AG10803 (cell line): ENCODE measurements at places on chromosomes 6 and 20.

GRCh38 chr20:57483287-57484050 is 41.5 kb downstream of the CTCFL start:
- no peak for DNase-seq

- peak; percentile 28 for DNase-seq
These were observed 18.0 kb upstream of the UBE2V1 start for GRCh38 chr20:50130995-50131394.

GRCh38 chr6:13432526-13433184 is 54.7 kb downstream of the GFOD1 start:
- DNase-seq, result peak; percentile 53

DNA sequence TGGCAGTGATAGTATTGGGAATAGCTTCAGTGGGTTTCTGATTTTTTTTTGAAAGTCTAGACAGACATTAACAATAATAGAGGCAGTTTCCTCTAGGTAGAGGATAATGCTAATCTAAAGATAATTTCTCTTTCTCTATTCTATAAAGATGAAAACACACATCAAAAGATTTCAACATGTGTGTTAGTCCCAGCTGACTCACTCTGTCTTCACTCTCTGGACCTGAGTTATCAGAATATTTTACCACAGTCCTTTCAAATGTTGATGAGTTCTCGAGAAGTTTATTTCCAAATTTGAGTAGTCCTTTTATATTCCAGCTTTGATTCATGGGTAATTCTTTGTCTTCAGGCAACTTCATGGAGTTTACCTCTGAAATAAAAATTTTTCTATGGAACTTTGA is 17.1 kb downstream of the RPRD1B start:
- DNase-seq, result no peak

DNA sequence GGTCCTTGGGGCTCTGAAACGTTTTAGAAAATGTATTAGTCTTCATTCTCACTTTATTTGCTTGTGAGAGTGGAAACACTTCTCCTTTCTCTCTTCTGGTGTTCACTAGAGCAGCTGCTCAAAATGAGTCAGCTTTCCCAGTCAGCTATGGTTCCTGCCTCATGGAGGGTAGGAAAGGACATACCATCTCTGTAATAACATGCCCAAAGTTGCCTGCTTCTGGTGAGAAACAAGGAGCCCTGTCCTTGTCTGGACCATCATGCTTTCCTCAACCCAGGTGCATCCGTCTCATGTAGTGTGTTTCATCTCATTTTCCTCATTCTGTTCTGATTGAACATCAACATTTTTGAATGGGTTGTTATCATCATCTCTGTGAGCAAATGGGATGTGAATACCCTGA is 17.1 kb upstream of the TINAG start:
- DNase-seq, result peak; percentile 61

DNA sequence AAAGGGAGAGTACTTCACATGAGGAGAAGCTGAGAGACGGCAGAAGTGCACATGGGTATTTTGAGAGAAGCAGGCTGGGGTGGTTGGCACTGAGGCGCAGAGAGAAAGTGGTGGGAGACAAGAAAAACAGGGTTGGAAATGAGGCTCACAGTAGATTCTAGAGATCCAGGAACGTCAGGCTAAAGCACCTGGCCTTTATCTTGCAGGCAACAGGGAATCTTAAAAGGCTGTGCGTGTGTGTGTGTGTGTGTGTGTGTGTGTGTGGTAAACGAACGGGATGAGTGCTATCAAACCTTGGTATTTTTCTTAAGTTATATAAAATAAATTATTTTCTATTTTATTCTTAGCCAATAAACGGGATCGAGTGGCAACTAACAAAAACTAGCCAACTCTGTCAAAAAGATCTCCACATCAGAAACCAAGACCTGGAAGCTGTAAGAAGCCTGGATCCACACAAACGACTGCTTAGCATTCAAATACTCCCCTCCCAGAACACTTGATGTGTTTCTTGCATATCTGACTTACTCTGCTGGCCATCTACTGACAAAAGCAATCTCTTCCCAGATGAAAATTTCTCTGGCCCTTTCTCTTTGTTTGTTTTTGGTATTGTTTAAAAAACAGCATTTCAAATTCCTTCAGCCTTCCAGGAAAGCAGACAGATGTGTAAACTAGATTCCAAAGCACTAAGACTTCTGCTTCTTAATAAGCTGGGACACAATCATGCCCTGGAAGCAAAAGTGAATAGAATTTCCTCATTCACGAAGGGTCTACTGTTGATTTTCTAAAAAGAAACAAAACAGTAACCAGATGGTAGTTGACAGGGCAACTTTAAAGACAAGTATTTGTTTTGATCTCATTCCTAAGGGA is 44.8 kb upstream of the FABP7 start:
- DNase-seq, result no peak

DNA sequence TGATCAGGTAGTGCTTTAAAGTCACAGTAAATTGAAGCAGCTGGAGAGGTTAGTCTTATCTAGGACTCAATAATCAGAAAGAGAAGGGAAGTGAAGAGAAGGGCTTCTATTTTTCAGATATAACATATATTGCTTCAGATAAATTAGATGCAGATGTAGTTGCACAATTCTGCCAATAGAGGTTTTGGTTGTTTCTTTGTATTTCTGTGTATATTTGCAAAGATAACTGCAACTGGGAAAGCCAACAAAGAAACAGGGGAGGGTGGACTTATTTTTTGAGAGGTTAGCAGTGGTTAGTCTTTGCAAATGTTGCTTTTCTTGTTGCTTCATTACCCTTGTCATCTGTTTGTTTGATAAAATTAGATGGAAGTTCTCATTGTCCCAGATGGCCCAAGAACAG is 106.6 kb downstream of the ADGRG6 start:
- DNase-seq, result peak; percentile 37

GRCh38 chr6:147677647-147678046 is 169.2 kb downstream of the SAMD5 start:
- DNase-seq, result no peak

GRCh38 chr6:7390226-7390878 is 744 bp downstream of the RIOK1 start:
- no peak for DNase-seq

- peak; percentile 49 for DNase-seq
These were observed 30.9 kb downstream of the ANGPT4 start for GRCh38 chr20:884983-885952.

- no peak for DNase-seq
These were observed 57.4 kb upstream of the MPC1 start for GRCh38 chr6:166440106-166440505.

DNA sequence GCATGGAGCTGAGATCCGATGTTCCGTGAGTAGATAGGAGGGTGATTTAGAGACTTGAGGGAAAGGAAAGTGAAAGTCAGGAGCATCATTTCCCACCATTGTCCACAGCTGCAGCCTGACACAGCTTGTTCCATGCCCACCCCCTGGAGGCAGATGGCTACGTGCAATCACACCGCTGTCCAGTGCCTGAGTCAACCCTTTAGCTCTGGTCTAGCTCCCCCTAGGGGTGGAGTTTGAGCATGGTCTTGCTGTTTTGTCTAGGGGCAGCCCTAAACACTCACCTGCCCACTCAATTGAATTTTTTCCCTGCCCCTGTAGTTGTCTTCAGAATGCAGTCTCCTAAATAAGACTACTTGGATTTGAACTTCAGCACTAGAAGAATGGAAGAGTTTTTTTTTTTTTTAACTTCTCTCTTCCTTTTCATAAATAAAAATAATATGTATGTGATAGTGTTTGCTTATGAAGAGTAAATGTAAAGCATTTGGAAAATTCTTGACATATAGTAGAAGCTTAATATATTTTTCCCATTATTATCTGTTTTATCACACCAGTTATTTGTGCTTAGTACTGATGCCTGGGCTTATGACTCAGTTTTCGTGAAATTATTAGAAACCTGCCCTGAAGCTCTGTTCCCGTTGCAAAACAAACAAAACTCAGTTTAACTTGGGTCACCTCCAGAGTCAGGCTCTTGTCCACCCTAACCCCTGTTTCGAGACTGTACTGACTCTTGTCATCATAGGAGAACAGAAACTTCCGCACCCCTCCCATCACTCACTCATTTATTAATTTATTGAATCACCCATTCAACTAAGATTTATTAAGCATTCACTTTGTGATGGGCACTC is 814.8 kb downstream of the MAFB start:
- peak; percentile 81 for DNase-seq

DNA sequence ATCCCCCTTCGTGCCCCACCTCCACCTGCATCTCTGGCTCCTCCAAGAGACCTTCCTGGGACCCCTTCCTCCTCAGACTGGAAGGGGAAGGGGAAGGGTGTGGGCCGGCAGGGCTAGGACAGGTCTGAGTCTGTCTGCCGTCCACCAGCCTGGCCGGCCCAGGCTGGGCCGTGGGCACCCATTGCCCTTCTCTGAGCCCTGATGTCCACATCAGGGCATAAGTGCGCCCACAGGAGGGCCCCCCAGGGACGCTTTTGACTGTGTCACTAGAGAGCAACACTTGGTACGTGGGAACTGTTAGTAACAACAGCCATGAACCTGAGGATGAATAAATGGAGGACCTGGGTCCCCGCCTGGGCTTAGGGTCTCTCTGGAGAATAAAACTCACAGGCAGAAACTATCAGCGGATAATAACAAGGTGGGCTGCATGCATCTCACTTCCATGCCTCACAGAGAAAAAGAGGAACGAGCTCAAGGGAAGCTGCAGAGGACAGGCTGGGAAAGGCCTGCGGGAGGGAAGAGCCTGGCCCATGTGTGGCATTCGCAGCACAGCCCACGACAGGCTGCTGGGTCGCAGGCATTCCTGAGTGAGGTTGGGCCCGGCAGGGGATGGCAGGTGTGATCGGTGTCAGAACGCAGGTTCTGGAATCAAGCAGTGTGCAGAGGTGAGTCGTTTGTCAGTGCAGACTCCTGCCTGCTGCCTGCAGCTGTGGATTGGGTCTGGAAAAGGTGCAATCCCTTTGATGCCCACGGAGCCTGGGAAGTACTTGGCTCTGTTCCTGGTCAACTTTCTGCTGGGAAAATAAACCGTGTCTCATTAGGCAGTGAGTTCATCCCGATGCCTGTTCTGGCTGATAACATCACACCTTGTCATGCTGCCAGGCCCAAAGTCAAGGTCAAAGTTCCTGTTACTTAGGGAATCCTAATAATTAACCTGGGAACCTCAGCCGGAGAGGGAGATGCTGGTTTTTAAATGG is 60.9 kb downstream of the BCAS4 start:
- no peak for DNase-seq

- DNase-seq, result no peak
These were observed 12.7 kb downstream of the STK35 start for GRCh38 chr20:2114127-2114959.

- DNase-seq, result peak; percentile 56
These were observed 6.0 kb downstream of the SLC22A23 start for GRCh38 chr6:3450888-3451287.

DNA sequence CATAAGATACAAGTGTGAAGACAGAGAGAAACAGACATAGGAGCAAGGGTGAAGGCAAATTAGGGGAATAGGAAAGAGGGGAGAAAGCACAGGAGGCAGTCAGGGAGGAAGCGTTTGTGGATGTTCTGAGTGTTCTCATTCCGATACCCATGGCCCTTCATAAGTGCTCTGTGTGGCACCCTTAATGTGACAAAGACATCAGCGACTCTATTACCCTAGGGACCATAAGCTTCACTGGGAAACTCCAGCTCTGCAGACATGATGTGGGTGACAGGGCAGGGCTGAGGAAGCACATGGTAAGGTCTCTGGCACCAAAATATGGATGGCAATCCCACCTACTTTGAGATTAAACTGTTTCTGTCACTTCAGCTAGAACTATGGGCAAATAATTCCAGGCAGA is 33.0 kb downstream of the F13A1 start:
- DNase-seq, result no peak

DNA sequence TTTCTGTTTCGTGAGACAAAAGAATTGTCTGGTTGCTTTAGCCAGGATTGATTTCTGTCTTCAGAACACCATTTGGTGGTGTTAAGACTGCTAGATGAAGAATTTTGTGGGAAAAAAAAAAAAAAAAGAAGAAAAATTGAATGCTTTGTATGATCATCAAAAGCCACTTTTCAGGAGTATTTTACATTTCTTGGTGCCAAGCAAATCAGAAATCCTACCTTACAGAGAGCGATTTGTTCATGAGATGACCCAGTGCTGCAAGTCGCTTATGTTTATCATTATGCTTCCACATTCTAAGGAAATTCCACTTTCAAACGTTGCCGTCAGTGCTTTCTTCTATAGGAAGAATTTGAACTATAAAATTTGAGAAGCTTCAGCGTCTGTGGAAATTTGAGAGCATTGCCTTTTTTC is 228.7 kb downstream of the BCKDHB start:
- no peak for DNase-seq

DNA sequence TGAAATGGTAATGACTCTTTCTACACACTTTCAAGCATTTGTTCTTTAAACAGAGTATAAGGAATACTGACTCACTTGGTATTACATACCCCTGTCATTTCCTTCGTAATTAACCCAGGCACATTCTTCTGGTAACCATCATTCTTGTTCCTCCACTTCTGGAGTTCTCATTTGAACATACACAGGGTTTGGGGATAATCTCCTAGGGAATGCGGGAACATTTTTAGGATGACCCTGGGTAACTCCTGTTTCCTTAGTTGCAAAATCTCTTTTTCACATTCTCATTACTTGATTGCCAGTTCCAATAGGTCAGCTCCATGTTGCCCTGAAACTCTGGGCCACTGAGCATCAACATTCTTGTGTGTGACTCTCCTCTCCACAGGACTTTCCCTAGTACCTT is 51.5 kb upstream of the E2F3 start:
- DNase-seq, result peak; percentile 21

DNA sequence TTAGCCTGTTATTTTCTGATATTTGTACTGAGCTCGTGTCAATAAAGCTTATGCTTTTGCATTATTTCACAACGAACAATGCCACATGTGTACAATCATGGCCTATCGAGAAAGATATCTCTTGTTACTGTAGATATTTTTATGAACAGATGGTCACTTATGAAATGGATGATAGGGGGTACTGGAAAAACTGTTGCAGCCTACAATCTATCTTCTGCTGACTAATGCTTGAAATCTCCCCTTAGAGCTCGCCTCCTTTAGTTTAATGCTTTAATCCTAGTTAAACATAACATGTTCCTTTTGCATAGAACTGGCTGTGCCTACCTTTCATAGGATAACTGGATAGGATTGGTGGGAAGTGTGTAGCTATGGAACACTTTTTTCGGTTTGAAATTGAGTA is 296.2 kb downstream of the FARS2 start:
- no peak for DNase-seq

DNA sequence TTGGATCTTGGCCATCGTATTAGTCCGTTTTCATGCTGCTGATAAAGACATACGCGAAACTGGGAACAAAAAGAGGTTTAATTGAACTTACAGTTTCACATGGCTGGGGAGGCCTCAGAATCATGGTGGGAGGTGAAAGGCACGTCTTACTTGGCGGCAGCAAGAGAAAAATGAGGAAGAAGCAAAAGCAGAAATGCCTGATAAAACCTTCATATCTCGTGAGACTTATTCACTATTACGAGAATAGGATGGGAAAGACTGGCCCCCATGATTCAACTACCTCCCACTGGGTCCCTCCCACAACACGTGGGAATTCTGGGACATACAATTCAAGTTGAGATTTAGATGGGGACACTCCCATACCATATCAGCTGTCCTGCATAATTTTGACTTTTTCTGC is 20.1 kb upstream of the REPS1 start:
- DNase-seq, result no peak

- DNase-seq, result peak; percentile 9
These were observed 711.1 kb downstream of the HDGFL1 start for GRCh38 chr6:23280437-23280836.

GRCh38 chr6:88376768-88377387 is 210.7 kb upstream of the CNR1 start:
- DNase-seq, result peak; percentile 80
